Activated naive CD4-positive, alpha-beta T cell treated with anti-CD3 and anti-CD28 coated beads for 36 hours (primary cell): ENCODE measurements at places on chromosomes 12 and 14. TPM values are rescaled to one million over a fixed set of nuclear protein-coding genes. Genes with fewer than 3 reads are reported as not detected.

The MARS1 gene
- total RNA-seq = 489 TPM

DNA sequence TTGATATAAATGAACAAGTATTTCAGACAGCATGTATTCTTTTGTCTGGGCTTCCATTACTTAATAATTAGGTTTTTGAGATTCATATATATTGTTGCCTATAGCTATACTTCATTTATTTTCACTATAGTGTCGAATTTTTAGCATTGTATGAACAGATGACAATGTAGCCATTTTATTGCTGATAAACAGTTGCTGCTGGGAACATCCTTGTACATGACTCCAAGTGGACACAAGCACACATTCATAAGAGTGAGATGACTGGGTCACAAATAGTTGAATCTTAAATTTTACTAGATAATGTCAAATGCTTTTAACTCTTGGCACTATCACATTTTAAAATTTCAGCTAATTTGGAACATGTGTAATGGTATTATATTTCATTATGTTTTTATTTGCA, 19.3 kb upstream of the PHC1 start:
- peaks cover 5% of the 10 kb centered on the region for H3K4me1 ChIP-seq
- no peak overlapping the region for H3K27ac ChIP-seq
- no peak overlapping the region for H3K4me3 ChIP-seq
- H3K36me3 ChIP-seq = no peaks in the 10 kb centered on the region

DNA sequence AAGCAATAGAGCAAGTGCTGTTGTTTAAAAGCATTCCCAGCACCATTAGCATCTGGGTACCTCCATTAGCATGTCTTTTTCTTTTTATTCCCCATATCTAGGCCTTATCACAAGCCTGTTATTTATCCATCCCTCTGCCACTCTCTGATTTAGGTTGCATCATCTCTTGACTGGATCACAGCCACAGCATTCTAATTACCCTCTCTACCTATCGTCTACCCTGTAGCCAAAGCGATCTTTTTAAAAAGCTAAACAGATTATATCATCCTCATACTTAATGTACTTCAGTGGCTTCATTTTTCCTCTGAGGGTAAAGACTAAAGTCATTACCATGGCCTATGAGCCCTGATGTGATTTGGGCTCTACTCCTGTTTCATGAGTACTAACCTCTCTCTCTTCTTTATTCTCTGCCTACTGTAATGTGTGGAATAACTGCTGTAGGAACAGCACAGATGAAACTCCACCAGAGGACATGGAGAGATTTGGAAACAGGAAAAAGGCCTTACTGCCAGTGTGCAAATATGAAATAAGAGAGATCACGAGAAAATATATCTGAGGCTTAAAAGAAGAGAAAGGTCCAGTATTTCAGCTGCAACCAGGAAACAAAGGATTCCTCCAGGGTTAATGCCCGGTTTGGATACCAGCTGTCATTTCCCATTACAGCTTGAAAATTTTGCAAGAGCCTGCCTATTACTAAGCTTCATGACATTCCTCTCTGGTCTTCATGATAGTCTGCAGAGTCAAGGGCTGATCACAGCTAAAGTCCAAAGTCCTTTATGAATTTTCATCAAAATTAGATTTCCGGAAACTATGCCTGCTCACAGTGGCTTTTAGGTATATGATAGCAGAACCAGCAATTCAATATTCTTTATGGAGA, 422.5 kb upstream of the PDE3A start:
- H3K36me3 ChIP-seq = no peaks in the 10 kb centered on the region
- no peak overlapping the region for H3K27ac ChIP-seq
- no peak for DNase-seq
- no peaks in the 10 kb centered on the region for H3K27me3 ChIP-seq

GRCh38 chr14:64634558-64634957, 69.7 kb upstream of the PLEKHG3 start:
- H3K4me1 ChIP-seq = no peaks in the 10 kb centered on the region
- no peak overlapping the region for H3K27ac ChIP-seq
- H3K4me3 ChIP-seq = no peak overlapping the region
- DNase-seq = no peak

- H3K27me3 ChIP-seq = no peaks in the 10 kb centered on the region
- H3K4me1 ChIP-seq = peaks cover 54% of the 10 kb centered on the region
- DNase-seq = peak; percentile 35
- peak overlapping the region; percentile 98 for H3K27ac ChIP-seq
- peak overlapping the region; percentile 93 for H3K4me3 ChIP-seq
These were observed 412 bp downstream of the FGFR1OP2 start for GRCh38 chr12:26938701-26939062.

The RIMKLB gene
- total RNA-seq = 5.2 TPM

The INHBC gene
- total RNA-seq = not detected

- peak; percentile 59 for DNase-seq
- peaks cover 23% of the 10 kb centered on the region for H3K36me3 ChIP-seq
- H3K27me3 ChIP-seq = no peaks in the 10 kb centered on the region
- peaks cover 72% of the 10 kb centered on the region for H3K4me1 ChIP-seq
- peak within 1 kb of the TSS; percentile 92 for H3K4me3 ChIP-seq
- H3K27ac ChIP-seq = peak within 1 kb of the TSS; percentile 90
These were observed at the start of gene ZBTB39 for GRCh38 chr12:57005980-57006808. ZBTB39 (minus strand) TSS chr12:57006546; CDS start chr12:57004917, 1,629 bp downstream.

GRCh38 chr14:101120641-101121507, 217.4 kb upstream of the RTL1 start:
- no peaks in the 10 kb centered on the region for H3K36me3 ChIP-seq
- H3K27ac ChIP-seq = peak overlapping the region; percentile 60
- peaks cover 19% of the 10 kb centered on the region for H3K4me1 ChIP-seq
- H3K27me3 ChIP-seq = peaks cover 3% of the 10 kb centered on the region
- H3K4me3 ChIP-seq = peak overlapping the region; percentile 68

The ALDH1L2 gene
- total RNA-seq = 14.3 TPM

GRCh38 chr14:102316338-102316742, 3.2 kb upstream of the ZNF839 start:
- H3K4me3 ChIP-seq = peak overlapping the region; percentile 95
- peak overlapping the region; percentile 98 for H3K27ac ChIP-seq
- H3K27me3 ChIP-seq = no peaks in the 10 kb centered on the region
- H3K36me3 ChIP-seq = no peaks in the 10 kb centered on the region
- DNase-seq = peak; percentile 62

DNA sequence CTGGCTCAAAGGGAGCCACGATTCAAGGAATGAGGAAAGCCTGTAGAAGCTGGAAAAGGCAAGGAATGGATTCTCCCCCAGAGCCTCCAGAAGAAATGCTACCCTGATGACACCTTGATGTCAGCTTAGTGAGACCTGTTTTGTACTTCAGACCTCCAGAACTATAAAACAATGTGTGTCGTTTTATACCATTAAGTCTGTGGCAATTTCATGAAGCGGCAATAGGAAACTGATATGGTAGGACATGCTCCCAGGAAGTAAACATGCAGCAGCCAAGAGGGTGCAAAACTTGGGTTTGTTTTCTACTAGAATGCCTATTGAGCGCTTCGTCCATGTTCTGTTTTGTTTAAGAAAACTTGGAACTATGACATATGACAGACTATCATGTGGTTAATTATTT, 2.5 kb upstream of the APOBEC1 start:
- no peaks in the 10 kb centered on the region for H3K27me3 ChIP-seq
- no peak for DNase-seq
- no peak overlapping the region for H3K27ac ChIP-seq
- H3K4me1 ChIP-seq = no peaks in the 10 kb centered on the region
- H3K4me3 ChIP-seq = no peak overlapping the region

DNA sequence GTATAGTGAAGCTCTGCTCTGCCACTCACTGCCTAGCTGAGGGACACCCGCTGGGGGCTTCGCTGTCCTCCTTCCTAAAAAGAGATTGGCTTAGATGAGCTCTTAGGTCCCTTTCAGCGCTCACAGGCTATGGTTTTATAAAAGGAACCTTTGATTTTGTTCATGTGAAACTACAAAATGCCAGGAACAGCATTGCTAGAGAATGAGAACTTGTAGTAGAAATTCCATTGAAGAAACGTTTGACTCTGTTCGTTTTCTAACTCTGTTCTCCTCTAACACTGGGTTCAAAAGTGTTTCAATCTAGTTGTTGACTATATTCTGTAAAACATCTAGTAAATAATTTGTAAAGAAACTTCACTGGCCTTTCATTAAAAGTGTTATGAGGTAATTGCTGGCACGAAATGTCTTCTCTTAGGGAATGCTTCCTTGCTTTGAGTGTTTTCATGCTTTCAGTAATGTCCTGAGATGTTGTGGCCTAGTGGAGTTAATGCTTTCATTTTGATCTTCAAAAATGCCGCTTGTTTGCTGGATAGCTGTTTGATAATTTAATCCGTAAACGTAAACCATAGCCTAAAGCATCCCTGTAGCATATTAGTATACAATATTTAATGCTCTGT, 1.6 kb downstream of the MARK3 start:
- H3K36me3 ChIP-seq = peaks cover 8% of the 10 kb centered on the region
- H3K27ac ChIP-seq = peak overlapping the region; percentile 94
- peaks cover 47% of the 10 kb centered on the region for H3K4me1 ChIP-seq
- DNase-seq = no peak
- H3K4me3 ChIP-seq = peak overlapping the region; percentile 96

DNA sequence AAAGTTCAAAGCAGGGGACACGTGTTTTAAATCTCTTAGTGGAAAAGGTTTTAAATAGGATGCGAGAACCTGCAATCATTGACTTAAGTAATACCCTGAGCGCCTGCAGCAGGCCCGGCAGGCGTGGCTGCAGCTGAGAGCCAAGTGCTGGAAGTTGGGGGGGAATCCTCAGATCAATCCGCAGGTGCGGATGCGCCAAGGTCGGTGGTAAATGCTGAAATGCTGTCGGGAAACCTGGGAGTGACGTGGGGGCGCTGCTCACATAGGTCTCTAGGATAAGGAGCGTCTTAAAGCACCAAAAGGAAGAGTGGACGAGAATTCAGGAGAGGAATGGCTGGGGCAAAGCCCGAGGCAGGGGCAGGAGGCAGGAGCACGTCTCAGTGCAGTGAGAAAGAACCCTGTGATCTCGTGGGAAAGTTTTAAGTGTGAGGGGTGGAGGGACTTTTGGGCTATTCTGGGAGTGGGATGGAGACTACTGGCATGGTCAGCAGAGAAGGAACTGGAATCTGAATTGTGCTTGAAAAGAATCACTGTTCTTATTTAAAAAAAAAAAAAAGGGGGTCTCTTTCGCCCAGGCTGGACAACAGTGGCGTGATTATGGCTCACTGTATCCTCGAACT, 883 bp upstream of the CDCA4 start:
- peaks cover 70% of the 10 kb centered on the region for H3K4me1 ChIP-seq
- H3K27me3 ChIP-seq = no peaks in the 10 kb centered on the region
- DNase-seq = peak; percentile 60

GRCh38 chr12:94663702-94664101, 13.3 kb upstream of the TMCC3 start:
- no peaks in the 10 kb centered on the region for H3K4me1 ChIP-seq
- H3K27ac ChIP-seq = no peak overlapping the region
- H3K4me3 ChIP-seq = no peak overlapping the region
- H3K36me3 ChIP-seq = no peaks in the 10 kb centered on the region
- no peak for DNase-seq

GRCh38 chr12:99282624-99283023, 364.9 kb upstream of the GARIN6 start:
- no peak overlapping the region for H3K27ac ChIP-seq
- no peaks in the 10 kb centered on the region for H3K36me3 ChIP-seq
- H3K27me3 ChIP-seq = no peaks in the 10 kb centered on the region
- no peak overlapping the region for H3K4me3 ChIP-seq

The ZBTB1 gene
- total RNA-seq = 23.4 TPM

The FLRT2 gene
- not detected for total RNA-seq

The C1S gene
- 3.1 TPM for total RNA-seq

GRCh38 chr14:100713705-100714104, 13.0 kb upstream of the DLK1 start:
- H3K4me3 ChIP-seq = no peak overlapping the region
- H3K4me1 ChIP-seq = no peaks in the 10 kb centered on the region
- no peak overlapping the region for H3K27ac ChIP-seq
- H3K27me3 ChIP-seq = peaks cover 36% of the 10 kb centered on the region

The CHGA gene
- total RNA-seq = not detected

DNA sequence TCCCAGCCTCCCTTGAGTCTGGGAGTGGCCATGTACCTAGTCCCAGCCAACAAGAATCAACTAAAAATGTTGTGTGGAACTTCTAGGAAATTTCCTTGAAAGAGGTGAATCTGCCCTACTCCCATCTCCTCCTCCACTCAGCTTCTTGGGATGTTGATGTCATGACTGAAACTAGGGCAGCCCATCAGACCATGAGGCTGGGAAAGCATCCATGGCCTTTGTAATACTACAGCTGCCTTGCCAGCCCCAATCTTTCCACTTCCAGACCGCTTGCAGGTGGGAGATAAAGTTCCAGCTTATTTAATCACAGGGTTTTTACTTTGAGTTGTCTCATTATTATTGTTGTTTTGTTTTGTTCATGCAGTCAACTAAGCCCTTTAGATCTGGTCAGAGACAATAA, 170.3 kb upstream of the LMNTD1 start:
- no peaks in the 10 kb centered on the region for H3K27me3 ChIP-seq
- H3K27ac ChIP-seq = no peak overlapping the region
- no peaks in the 10 kb centered on the region for H3K4me1 ChIP-seq

The GOLT1B gene
- total RNA-seq = 36.8 TPM

DNA sequence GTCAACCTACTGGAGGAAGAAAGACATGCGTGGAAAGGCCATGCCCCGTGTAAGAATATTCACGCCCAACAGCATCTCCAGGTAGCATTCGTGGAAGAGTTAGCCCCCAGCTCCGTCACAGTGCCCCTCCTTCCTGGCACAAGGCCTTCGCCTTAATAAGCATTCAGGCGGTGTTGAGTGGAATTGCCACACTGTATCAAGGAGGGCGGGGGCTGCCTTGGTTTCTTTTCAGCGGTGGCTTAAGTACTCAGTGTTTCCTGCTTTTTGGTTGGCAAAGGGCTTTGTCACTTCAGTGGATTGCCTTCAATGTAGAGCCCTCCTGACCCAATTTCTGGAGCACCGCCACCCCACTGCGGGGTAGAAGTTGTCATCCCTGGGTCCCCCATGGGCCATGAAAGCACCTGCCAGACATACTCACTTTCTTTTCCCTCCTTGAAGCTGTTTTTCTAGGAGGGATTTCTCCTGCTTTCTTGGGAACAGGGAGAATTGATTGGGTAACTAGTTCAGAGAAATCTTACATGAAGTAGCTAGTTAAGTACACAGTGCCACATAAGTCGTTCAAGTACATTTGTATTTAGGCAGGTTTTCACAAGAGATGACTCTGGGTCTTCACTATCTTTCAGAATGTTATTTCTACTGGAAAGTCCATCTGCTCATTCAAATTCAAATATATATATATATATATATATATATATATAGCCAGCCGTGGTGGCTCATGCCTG, 65.5 kb upstream of the STON2 start:
- H3K4me1 ChIP-seq = peaks cover 21% of the 10 kb centered on the region
- peak overlapping the region; percentile 41 for H3K4me3 ChIP-seq
- no peaks in the 10 kb centered on the region for H3K36me3 ChIP-seq
- H3K27ac ChIP-seq = no peak overlapping the region

GRCh38 chr14:63773504-63773903, 45.6 kb upstream of the SGPP1 start:
- H3K4me1 ChIP-seq = no peaks in the 10 kb centered on the region
- DNase-seq = no peak
- H3K4me3 ChIP-seq = no peak overlapping the region
- H3K36me3 ChIP-seq = no peaks in the 10 kb centered on the region
- no peak overlapping the region for H3K27ac ChIP-seq
- no peaks in the 10 kb centered on the region for H3K27me3 ChIP-seq
